Activated CD4-positive, alpha-beta T cell treated with anti-CD3 and anti-CD28 coated beads, Interleukin-2, amount 50 U/mL, for 48 hours (primary cell): ENCODE measurements at places on chromosomes 12 and 14.

DNA sequence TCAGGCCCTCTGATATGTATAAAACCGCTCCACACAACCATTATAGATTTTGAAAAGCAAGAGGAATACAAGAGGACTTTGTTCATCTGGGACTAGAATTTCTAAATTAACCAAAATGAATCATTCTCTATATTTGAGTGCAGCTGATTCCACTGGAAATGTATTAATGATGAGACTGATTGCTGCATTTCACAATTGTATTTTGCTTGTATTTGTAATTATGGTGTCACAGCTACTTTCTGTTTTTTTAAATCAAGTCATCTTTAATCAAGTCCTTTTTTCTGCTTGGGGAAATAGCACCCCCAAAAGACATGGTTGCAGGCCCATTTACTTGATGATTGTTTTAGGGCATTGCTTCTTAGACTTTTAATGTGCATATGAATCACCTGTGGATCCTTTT, 162.4 kb downstream of the KICS2 start:
- DNase-seq, result no peak

DNA sequence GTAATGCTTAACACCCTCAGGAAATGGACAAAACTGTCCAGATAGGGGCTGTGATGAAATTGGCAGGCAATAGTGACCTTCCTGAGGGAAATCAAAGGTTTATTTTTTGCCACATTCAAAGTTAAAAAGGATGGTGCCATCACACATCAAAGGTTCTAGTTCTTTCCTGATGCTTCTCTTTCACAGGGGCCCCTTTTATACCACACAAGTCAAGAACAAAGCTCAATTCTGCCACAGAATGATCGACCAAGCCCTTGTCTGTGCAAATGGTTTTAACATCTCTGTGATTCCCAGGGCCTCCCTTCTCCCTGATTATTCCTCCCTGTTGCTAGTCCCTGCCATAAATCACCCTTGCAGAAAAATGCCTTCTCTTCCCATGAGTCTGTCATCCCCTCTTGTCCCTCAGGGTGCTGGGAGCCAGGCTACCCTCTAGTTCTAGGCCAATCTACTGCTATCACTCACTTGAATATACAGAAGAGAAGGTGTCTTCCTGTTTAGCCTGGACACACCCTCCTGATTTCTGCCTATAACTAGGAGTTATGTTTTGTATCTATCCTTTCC, 22.7 kb downstream of the SMCO2 start:
- DNase-seq, result no peak

DNA sequence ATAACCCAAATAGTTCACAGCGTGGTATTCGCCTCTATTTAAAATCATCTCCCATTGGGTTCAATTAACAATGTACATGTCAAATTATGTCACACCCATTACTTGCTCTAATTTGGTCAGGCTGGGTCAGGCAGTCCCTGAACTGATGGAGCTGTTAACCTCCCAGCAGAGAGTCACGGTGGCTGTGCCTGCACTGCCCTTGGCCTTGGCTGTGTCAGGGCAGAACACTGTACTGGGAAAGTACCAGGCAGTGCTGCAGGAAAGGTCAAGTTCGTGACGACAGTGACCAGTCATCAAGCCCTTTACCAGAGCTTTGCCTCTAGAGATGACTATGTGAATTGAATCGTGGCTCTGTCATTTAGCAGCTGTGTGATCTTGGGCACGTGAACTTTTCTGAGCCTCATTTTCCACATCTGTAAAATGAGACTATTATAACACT, 100.0 kb downstream of the ARF6 start:
- DNase-seq, result peak; percentile 62

GRCh38 chr12:13725049-13725448, 256.4 kb downstream of the GRIN2B start:
- no peak for DNase-seq

- DNase-seq, result no peak
These were observed 455.0 kb upstream of the TMEM132C start for GRCh38 chr12:127811988-127812387.

DNA sequence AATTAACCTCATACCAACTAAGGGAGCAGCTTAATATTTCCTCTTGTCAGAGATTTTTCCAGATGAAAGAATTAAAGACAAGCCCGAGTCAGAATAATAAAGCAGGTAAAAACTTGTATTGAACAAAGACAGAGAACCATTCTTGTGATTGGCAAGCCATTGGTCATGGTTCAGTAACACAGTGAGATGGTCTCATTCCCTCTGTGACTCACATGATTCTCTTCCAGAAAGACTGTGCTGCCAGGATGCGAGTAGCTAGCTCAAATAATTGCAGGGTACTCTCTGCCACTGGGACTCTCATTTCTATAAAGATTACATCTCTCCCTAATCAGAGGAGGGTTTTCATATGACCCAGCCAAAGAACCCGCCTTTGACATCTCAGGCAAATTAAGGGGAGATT, 179.4 kb downstream of the PHLDA1 start:
- DNase-seq, result no peak

DNA sequence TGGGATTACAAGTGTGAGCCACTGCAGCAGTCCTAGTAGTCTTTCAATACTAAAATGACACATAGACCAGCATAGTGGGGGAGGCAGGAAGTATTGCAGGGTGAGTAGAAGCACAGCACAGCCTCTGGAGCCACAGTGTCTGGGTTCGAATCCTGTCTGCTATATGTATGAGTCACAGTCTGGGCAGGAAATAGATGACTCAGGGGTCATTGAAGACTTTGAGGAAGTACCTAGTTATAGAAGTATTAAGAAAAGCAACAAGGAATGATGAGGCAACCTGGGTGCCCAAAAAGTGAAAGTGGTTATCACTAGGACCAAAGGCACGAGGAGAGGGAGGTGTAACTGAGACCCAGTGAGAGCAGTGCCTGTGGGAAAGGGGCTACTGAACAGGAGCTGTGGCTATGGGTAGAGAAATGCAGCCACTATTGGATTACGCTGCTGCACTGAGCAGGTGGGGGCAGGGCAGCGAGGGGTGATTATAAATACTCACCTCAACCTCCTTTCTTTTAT, 124.0 kb downstream of the PDE3A start:
- DNase-seq, result peak; percentile 8

DNA sequence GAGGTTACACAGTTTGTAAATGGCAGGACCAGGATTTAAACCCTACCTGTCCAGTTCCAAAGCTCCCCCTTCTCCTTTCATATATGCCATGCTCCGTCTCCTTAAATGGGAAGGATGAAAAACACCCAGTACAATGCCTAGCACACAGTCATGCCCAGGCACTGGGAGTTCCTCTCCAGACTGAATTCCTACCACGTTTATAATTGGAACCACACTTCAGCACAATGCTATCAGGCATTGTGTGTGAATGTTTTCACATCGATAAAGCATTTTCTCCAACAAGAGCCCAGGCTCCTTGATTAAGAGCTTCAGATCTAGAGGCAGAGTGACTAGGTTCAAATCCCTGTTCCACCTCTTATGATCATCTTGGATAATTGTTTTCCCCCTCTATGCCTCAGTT, 2.7 kb upstream of the NUAK1 start:
- no peak for DNase-seq

DNA sequence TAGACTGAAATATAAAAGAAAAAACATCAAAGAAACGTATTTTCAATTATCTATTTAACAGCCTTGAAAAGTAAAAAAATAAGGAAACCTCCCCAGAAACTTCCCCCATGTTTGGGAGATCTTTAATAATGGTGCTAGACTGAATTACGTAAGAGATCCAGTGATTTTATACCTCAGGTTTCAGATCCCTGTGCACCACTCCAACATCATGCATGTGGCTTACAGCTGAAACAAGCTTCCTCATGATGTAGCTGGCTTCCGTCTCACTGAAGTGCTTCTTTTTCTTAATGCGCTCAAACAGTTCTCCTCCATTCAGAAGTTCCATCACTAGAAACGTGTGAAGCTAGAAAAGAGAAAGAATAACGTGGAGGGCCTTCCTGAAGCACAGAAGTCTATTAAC, 78.0 kb upstream of the TTC7B start:
- no peak for DNase-seq

GRCh38 chr12:75606956-75607355, 95.5 kb upstream of the KRR1 start:
- DNase-seq, result no peak

- DNase-seq, result no peak
These were observed 56.8 kb downstream of the CDK17 start for GRCh38 chr12:96343347-96343954.

GRCh38 chr12:4849115-4849541, 60.6 kb upstream of the KCNA1 start:
- no peak for DNase-seq

DNA sequence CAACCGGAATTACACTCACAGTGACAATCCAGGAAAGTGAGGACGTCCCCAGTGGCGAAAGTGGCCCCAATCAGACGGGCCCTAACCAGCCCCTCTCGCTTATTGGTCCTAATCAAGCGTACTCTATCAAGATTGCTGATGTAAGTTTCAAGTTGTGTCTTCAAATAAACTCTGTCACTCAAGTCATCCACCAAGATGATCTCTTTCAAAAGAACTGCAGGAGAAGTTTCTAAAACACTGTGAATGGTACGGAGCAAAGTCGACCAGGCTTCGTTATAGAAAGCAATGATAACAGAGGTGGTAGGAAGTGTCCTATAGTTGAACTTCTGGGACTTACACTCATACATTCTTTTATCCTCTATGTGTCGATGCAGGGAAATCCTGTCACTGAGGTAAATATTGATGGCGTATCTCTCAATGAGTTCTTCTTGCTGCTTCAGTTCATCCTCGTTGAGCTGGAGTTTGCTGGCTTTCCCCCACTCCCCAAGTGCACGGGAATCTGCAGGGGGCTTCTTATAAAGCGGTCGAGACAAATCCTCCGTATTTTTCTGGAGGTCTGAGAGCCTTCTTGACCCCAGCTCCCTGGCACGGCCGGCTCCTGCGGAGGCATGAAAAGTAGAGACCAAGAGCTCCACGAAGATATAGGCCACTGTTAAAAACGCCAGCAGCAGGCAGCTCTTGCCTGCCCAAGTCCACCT, 604 bp downstream of the GALNT4 start:
- DNase-seq, result no peak

- DNase-seq, result no peak
These were observed 9.7 kb downstream of the CKB start for GRCh38 chr14:103512701-103513611.

GRCh38 chr12:127108360-127109215, 1158.4 kb upstream of the TMEM132C start:
- DNase-seq, result peak; percentile 62

DNA sequence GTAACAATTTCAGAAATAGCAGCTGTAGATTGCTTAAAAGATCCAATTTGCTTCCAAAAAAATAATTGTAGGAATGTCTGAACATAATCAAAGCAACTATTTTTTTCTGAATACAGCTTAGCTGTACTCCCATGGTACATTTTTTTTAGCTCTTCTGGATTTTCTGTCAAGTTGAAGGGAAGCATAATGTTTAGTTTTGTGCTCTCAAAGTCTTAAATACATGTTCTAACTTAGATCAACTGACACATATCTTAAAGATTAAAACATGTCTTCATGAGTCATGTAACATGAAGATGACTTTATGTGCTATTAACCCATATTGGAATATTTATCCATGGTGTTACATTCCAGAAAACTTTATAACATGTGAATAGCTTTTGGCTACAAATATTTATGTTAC, 255.7 kb downstream of the BTG1 start:
- DNase-seq, result no peak

- no peak for DNase-seq
These were observed 76.1 kb downstream of the GALNT4 start for GRCh38 chr12:89448526-89448925.

DNA sequence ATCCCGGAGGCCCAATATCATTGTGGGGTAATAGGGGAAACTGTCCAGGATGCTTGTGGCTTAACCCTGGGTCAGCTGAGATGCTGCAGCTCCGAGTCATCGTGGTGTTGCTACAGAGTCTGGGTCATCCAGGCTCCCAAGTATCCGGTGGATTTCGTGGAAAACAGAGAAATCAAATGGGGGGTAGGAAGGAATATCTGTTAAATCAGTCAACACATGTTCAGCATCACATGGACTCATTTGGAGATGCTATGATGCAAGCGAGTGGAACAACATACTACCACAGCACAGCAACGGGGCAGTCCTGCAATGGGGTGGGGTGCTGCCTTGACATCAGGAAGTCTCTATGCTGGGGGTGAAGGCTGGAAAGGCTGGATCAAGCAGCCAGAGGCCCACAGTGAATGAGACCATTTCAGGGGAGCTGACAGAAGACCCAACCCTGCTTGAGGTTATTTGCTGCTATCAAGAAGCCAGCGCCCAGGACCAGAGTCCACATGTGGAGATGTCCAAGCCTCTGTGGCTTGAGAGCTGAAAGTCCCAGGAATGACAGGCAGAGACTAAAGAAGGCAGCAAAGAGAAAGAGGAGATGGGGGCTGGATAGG, 22.9 kb downstream of the VDR start:
- DNase-seq, result no peak

GRCh38 chr14:95537298-95538089, 2.6 kb downstream of the GLRX5 start:
- DNase-seq, result no peak

DNA sequence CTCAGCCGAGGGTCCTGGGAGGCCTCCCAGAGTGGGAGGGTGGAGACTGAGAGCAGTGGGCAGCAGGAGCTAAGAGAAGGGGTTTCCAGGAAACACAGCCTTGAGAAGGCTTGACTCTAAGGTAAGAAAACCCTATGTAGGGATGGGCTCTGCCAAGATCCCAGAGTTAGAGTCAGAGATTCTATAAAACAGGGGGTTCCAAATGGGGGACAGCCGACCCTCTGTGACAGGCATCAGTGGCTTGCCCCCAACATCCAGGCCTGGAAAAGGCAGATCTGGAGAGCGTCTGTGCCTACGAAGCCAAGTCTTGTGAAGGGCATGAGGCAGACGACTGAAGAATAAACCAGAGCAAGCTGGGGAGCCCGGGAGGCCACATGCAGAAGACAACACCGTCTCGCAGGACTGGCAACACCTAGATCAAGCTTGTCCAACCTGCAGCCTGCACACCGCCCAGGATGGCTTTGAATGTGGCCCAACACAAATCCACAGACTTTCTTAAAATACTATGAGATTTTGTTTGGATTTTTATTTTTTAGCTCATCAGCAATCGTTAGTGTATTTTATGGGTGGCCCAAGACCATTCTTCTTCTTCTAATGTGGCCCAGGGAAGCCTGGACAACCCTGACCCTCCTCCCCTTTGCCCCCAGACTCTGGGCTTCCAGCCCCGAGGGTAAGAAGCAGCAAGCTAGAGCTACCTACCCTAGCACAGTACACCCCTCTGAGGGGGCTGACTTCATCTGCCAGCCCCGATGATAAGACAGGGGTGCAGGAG, 42.1 kb downstream of the PRMT8 start:
- no peak for DNase-seq

GRCh38 chr12:91974541-91975085, 171.0 kb downstream of the BTG1 start:
- DNase-seq, result no peak

GRCh38 chr14:103517721-103518421, 4.8 kb downstream of the CKB start:
- no peak for DNase-seq

- DNase-seq, result no peak
These were observed 13.2 kb upstream of the C1S start for GRCh38 chr12:7047306-7047705.
